Astrocyte of the spinal cord (primary cell): ENCODE measurements at places on chromosomes 1 and 21.

- no peak for DNase-seq
These were observed 16.4 kb upstream of the CHODL start for GRCh38 chr21:18228060-18228739.

GRCh38 chr1:18972991-18973390 lies 16.5 kb upstream of the IFFO2 start:
- DNase-seq, result no peak

DNA sequence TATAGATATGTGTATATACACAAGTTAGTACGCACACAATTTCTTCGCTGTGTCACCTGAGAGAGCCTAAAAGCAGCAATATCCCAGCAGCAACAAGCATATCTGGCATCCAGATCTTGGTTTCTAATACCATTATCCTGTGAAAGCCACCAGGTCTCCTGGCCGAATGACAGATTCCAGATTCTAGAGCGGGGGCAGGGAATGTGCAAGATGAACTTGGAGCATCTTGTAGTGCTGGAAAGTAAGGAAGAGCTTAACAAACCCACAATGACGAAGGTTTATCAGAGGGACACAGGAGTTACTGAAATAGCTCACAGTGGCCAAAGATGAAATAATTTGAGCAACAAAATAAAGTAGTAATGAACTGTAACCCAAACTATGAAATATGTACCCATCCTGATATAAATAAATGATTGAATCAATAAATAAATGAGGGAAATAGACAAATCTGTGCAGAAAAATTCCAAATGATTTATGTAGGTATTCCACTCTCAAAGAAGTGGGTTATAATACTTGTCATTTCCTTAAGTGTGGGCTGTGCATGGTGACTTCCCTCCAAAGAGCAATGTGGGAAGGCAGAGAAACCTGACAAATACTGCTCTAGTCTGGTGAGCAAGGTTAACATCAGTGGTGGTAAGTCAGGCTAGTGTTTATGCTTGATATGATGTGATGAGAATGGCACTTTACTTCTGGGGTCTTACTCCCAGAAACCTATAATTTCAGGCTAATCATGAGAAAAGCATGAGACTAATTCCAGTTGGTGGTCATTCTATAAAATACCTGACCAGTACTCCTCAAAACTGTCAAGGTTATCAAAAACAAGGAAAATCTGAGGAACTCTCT lies 67.9 kb downstream of the LRRC8D start:
- DNase-seq, result no peak

- no peak for DNase-seq
These were observed 8.4 kb downstream of the SLC35F3 start for GRCh38 chr1:233912909-233913308.
